MCF 10A (cell line): ENCODE measurements at places on chromosomes 7 and 10.

DNA sequence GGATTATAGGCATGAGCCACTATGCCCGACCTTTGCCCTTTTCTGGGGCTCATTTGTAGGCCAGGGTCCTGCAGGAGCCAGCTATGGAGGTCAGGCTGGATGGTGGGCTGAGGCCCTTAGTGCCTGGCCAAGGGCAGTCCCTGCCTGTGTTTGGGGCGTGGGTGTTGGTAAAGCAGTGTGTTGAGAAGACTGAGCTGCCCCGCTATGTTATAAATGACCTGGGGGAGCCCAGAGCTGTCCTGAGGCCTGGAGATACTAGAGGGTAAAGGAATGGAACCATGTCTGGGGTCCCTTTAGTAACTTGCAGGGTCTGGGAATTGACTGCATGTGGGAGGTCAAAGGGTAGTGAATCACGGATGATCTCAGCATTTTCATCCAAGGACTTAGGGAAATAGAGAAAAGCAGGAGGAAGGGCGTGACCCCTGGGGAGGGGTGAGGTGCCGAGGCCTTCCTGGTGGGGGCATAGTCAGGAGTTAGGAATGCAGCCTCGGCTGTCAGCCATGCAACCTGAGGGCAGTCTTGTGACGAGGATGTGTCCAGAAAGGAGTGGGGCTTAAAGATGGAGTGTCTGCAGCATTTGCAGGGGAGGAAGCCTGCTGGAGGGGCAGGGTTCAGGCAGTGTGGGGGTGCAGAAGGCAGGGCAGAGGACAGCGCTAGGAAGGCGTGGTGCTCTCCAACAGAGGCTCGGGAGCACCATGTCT lies 31.5 kb downstream of the TMEM248 start:
- peak; percentile 70 for DNase-seq

DNA sequence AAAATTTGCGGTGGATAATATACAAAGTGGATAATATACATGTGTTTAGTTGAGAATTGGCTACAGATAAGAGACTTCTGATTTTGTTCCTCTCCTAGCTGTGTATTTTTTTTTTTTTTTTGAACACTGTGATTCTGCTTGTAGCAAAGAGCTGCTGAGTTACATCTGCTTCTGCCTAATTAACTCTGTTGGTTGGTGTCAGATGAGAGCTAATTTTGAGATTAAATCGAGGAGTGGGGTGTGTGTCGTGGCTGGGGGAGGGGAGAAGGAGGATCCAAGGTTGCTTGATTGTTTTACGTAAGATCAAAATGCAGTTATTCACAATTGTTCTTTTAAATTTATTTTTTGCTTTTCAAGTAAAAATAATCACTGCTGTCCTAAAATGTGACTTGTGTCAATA lies 11.3 kb downstream of the KAT6B start:
- DNase-seq, result no peak

DNA sequence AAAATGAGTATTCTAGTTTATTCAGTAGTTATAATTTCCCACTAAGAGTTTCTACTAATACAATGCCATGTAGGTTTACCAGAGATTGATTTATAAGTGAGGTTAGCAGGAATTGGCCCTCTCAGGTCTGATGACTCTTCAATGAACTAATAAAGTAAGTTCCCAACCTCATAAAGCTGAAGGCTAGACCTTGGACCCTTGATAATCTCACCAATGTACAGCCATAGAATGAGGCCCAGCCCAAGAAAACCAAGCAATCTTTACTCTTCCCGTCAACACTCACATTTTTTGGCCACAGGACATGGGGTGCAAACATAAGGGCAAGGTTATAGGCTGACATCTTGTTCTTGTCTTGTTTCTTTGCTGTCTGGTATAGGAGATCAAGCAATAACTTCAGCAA lies 33.3 kb downstream of the ARHGAP19 start:
- no peak for DNase-seq

- DNase-seq, result no peak
Measured at GRCh38 chr7:157061979-157062378, 51.5 kb upstream of the MNX1 start.

GRCh38 chr10:110762849-110763211 lies 108.9 kb upstream of the PDCD4 start:
- DNase-seq, result no peak

- DNase-seq, result no peak
Measured at GRCh38 chr7:115728518-115728917, 302.0 kb downstream of the TFEC start.

DNA sequence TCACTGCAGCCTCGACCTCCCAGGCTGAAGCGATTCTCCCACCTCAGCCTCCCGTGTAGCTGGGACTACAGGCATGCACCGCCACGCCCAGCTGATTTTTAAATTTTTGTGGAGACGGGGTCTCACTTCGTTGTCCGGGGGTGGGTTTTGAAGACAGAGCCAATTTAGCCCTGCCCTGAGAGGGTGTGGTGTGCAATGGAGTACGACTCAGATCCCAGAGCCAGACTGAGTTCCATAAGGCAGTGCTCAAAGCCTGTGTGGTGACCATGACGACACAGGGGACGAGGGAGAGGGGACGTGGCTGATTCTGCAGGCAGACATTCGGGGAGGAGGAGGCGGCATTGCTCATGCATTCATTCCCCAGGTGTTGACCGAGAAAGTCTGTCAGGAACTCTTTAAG lies 72.1 kb downstream of the ZMIZ1 start:
- no peak for DNase-seq
